COR-L47 (cell line): ENCODE measurements at places on chromosomes 5 and 9.

DNA sequence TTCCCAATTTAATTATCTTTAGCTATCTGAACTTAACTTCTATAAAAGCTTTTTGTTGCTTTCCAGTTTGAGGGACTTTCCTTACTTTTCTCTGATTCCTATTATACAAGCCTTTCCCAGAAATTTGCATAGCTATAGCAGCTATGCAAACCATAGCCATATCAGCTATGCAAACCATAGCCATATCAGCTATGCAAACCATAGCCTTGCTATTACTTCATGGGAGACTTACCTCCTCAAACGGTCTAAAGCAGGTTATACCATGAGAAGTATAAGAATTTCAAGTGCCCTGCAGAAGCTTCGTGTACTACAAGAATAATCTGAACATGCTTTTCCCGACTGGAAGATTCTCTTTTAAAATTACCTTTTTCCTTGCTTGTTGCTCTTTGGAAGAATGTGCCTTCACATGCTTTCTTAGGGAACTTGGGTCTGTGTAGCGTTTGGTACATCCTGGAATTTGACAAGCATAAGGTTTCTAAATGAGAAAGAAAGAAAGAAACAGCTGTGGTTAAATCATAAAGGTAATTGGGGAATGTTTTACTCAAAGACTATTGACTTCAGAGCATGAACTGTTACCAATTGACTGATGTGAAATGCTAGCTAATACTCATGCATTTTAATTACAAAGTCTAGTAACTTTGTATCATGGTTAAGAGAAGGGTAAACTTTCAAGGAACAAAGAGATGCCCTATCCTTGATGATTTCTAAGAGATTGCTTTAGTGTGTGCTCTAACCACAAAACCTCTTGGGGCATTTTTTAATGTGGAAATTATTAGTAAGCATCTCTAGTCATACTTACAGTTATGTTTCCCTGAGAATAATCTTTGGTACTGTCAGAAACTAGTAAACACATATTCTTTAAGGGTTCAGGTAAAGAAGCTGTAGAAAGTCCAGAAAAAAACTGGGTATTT, 367.6 kb downstream of the GLIS3 start:
- DNase-seq, result no peak

DNA sequence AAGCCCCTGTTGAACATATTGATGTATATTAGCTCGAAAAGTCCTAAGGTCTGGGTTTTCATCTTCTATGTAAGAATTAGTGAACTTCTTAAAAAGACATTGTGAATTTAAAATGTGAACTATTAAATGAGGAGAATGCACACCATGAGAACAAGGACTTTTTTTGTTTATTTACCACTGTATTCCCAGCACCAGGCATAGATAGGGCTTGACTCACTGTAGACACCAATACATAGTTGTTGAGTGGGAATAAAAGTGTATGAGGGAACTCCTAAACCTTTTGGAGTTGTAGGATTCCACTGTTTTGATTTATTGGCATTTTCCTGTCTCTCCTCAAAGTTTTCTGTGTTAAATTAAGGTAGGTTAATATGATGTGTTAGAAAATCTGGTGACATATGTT, 40.3 kb downstream of the NNT start:
- no peak for DNase-seq

- DNase-seq, result no peak
Observed at GRCh38 chr9:125430161-125431011, 168.8 kb downstream of the GAPVD1 start.

GRCh38 chr9:89021154-89021803, 30.0 kb downstream of the S1PR3 start:
- no peak for DNase-seq
